CD4-positive, alpha-beta T cell (primary cell): ENCODE measurements at places on chromosomes 16 and 17.

GRCh38 chr17:47286198-47286914 lies 32.7 kb downstream of the ITGB3 start:
- no peaks in the 10 kb centered on the region for H3K27me3 ChIP-seq
- DNase-seq: no peak
- H3K27ac ChIP-seq: no peak overlapping the region
- H3K4me1 ChIP-seq: no peaks in the 10 kb centered on the region
- no peak overlapping the region for H3K4me3 ChIP-seq

DNA sequence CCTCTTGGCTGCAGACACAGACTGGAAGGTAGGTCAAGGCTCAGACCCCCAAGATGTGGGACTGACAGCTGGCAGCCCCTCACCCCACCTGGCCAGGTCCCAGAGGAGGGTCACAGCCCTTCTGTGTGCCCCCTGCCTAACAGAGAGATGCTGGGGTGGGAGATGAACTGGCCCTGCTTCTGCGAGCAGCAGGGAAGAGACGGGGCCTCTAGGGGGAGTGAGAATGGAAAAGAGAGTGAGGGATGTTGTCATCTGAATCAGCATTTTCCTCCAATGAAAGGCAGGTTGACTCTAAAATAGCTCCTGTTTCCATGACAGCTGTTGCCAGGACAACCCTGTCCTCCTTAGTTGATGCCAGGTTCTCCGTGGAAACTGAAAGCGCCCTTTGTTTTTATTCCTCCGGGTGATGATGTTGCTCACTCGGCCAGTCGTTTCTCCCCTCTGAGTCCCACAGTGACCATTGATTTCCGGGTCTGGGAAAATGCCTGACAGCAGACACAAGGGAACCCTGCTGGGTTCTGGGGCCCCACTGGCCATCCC lies 4.9 kb upstream of the NDRG4 start:
- H3K4me1 ChIP-seq: peaks cover 10% of the 10 kb centered on the region
- peak; percentile 77 for DNase-seq
- no peaks in the 10 kb centered on the region for H3K27me3 ChIP-seq
- no peak overlapping the region for H3K4me3 ChIP-seq
- no peak overlapping the region for H3K27ac ChIP-seq
- H3K36me3 ChIP-seq: no peaks in the 10 kb centered on the region

- H3K27me3 ChIP-seq: no peaks in the 10 kb centered on the region
- no peaks in the 10 kb centered on the region for H3K4me1 ChIP-seq
- no peak overlapping the region for H3K27ac ChIP-seq
- H3K36me3 ChIP-seq: no peaks in the 10 kb centered on the region
Measured at GRCh38 chr17:43351691-43352090, 47.1 kb upstream of the ARL4D start.

DNA sequence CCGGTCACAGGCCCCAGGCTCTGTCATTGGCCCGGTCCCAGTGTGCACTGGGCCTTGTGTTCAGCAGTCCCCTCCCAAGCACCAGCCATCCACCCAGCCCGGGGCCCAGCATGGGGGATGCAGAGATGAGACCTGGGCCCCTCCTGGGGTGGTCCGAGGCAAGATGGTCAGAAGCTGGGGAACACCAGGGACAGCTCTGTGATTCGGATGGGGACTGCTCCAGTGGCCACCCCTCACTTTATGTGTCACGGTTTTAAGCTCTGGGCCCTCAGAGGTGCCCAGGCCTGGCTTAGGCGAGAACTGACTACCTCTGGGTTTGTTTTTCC lies 92.0 kb upstream of the PLCG2 start:
- H3K36me3 ChIP-seq: peaks cover 13% of the 10 kb centered on the region
- H3K4me3 ChIP-seq: no peak overlapping the region
- no peak for DNase-seq
- H3K4me1 ChIP-seq: peaks cover 14% of the 10 kb centered on the region
- H3K27me3 ChIP-seq: no peaks in the 10 kb centered on the region

DNA sequence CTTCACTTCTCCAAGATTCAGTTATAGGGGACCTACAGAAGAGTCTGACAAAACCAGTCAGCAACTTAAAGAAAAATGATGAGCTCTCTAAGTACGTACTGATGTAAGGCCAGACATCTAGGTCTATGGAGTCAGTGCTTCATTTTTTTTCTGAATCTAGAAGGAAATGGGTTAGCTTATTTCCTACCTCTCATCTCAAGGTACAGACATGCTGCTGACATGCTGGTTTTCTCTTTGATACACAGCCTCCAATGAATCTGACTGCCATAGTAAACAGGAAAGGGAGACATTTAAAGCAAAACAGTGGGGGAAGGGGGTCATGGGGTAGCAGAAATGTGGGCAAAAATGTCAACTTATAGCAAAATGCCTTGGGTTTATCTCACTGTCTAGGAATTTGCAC lies 16.4 kb downstream of the CDR2 start:
- no peaks in the 10 kb centered on the region for H3K27me3 ChIP-seq
- DNase-seq: peak; percentile 22
- H3K4me1 ChIP-seq: peaks cover 57% of the 10 kb centered on the region
- H3K36me3 ChIP-seq: peaks cover 15% of the 10 kb centered on the region
- peak overlapping the region; percentile 82 for H3K27ac ChIP-seq
- H3K4me3 ChIP-seq: peak overlapping the region; percentile 2

- H3K27me3 ChIP-seq: peaks cover 98% of the 10 kb centered on the region
- DNase-seq: no peak
- peaks cover 57% of the 10 kb centered on the region for H3K4me1 ChIP-seq
- no peaks in the 10 kb centered on the region for H3K36me3 ChIP-seq
Measured at GRCh38 chr17:48727415-48728175, 955 bp downstream of the HOXB13 start.

DNA sequence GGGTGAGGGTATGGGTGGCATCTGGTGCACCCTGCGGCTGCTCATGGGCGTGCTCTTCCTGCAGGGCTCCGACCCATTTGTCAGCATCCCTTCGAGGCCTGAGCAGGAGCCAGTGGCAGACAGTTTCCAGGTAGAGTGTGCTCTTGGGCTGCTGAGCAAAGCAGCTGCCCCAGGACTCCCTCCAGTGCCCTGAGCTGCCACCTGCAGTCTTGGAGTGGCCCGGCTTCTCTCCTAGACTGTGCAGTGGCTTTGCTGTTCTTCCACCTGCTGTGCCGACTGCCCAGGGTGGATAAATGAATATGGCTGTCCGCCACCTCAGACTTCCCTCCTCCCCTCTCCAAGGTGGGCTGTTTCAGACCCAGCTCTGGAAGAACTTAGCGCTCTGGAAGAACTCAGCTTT lies 10.8 kb upstream of the JPT2 start:
- no peaks in the 10 kb centered on the region for H3K27me3 ChIP-seq
- peaks cover 91% of the 10 kb centered on the region for H3K36me3 ChIP-seq
- no peaks in the 10 kb centered on the region for H3K4me1 ChIP-seq
- H3K27ac ChIP-seq: no peak overlapping the region

- H3K27me3 ChIP-seq: no peaks in the 10 kb centered on the region
- H3K36me3 ChIP-seq: peaks cover 59% of the 10 kb centered on the region
- H3K4me3 ChIP-seq: no peak overlapping the region
- no peak for DNase-seq
- H3K27ac ChIP-seq: no peak overlapping the region
Measured at GRCh38 chr16:23469814-23470213, 16.8 kb upstream of the COG7 start.

GRCh38 chr16:80691111-80691741 lies 113.2 kb downstream of the CDYL2 start:
- H3K4me3 ChIP-seq: no peak overlapping the region
- H3K27ac ChIP-seq: no peak overlapping the region
- H3K27me3 ChIP-seq: no peaks in the 10 kb centered on the region
- H3K4me1 ChIP-seq: no peaks in the 10 kb centered on the region

DNA sequence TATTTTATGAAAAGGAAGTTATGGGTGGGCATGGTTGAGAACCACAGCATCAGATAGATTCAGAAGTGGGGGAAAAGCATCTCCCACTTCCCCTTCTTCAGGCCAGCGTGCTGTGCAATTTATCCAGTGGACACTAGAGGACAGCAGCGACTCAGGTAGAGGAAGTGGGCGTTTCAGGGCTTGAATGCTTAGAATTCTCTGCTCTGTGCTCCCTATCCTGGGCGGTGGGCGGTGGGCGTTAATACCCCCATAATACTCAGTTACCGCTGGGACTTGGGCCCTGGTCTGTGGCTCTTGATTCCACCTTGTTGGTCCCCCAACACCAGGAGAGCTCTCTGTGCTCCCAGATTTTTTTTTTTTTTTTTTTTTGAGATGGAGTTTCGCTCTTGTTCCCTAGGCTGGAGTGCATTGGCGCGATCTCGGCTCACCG lies 3.7 kb upstream of the LYZL6 start:
- peaks cover 6% of the 10 kb centered on the region for H3K4me1 ChIP-seq
- no peaks in the 10 kb centered on the region for H3K36me3 ChIP-seq
- no peaks in the 10 kb centered on the region for H3K27me3 ChIP-seq

DNA sequence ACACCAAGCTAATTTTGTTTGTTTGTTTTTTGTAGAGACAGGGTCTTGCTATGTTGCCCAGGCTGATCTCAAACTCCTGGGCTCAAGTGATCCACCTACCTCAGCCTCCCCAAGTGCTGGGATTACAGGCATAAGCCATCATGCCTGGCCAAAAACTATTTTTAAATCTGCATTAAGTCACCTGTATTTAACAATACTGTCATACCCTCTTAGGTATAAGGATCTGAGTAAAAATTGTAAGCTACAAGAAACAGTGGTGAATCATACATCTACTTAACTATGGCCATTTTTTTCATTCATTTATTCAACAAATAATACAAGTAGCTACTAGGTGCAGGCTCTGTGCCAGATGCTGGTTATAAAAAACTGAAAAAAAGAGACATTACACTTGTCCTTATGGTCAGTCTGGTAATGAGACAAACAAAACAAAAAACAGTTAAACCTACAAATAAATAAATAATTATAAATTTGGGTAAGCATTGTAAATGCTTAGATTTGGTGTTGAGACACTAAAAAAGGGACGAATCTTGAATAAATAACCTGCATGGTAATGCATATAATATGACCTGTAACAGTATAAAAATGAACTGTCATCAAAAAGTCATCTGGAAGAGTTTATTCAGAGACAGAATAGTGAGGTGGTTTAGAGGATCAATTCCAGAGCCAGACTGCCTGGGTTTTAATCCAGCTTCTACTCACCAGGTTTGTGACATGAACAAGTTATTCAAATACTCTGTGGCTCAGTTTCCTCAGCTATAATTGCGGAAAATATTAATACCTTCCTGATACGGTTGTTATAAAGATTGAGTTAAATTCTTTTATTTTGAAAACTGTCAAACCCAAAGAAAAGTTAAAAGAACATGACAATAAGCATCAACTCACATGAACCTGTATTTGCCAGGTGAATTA lies 26.8 kb downstream of the BRIP1 start:
- no peak for DNase-seq
- H3K36me3 ChIP-seq: no peaks in the 10 kb centered on the region
- H3K4me3 ChIP-seq: no peak overlapping the region
- no peaks in the 10 kb centered on the region for H3K27me3 ChIP-seq

GRCh38 chr17:35867574-35867973 lies 1.1 kb downstream of the HEATR9 start:
- peaks cover 21% of the 10 kb centered on the region for H3K4me1 ChIP-seq
- no peak overlapping the region for H3K27ac ChIP-seq
- no peaks in the 10 kb centered on the region for H3K36me3 ChIP-seq
- no peaks in the 10 kb centered on the region for H3K27me3 ChIP-seq
- H3K4me3 ChIP-seq: no peak overlapping the region

DNA sequence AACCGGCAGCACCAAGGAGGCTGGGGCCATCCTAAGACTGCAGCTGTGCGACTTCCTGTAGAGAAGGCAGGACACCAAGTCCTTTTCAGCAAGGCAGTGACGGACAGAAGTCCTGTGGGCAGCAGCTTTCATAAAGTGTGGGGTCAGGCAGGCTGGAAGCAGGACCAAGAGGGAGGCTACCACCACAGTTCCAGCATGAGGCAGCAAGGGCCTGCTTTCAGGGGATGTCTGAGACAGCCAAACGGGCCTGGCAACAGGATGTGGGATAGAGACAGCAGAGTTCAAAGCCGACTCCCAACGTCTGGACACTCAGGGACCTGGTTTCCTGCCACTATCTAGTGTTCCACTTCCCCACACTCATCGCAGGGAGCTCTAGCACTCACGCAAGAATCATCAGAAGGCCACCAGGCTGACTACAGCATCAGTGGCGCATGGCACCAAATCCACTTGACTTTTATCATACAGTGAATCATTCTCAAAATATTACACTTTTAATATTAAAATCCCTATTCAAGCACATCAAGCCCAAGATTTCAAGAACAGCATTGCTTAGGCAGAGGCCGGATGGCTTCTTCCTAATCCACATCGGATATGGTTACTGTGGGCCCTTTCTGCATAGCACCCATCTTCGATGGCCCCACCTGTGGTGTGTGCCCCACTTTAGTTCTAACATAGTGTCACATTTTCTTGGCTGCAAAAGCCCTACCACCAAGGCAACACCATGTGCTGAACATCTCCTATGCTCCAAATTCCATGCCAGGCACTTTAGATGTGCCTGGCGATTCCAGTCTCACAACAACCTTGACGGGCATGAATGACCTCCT lies 5.2 kb downstream of the USP7 start:
- H3K4me3 ChIP-seq: peak overlapping the region; percentile 30
- peaks cover 3% of the 10 kb centered on the region for H3K36me3 ChIP-seq
- DNase-seq: no peak

GRCh38 chr17:50276588-50277356 lies 2.5 kb downstream of the TMEM92 start:
- H3K36me3 ChIP-seq: no peaks in the 10 kb centered on the region
- peaks cover 13% of the 10 kb centered on the region for H3K4me1 ChIP-seq
- H3K27me3 ChIP-seq: peaks cover 35% of the 10 kb centered on the region
- DNase-seq: no peak
- H3K4me3 ChIP-seq: no peak overlapping the region
- no peak overlapping the region for H3K27ac ChIP-seq

- no peaks in the 10 kb centered on the region for H3K27me3 ChIP-seq
- H3K4me1 ChIP-seq: peaks cover 18% of the 10 kb centered on the region
- peak; percentile 39 for DNase-seq
- H3K36me3 ChIP-seq: peaks cover 82% of the 10 kb centered on the region
Measured at GRCh38 chr17:47663912-47664623, 14.3 kb downstream of the KPNB1 start.

- peaks cover 27% of the 10 kb centered on the region for H3K36me3 ChIP-seq
- no peak overlapping the region for H3K4me3 ChIP-seq
- H3K4me1 ChIP-seq: peaks cover 27% of the 10 kb centered on the region
- DNase-seq: no peak
- H3K27me3 ChIP-seq: no peaks in the 10 kb centered on the region
Measured at GRCh38 chr17:57352665-57353175, 96.4 kb downstream of the MSI2 start.

- H3K4me3 ChIP-seq: no peak overlapping the region
- no peak for DNase-seq
- H3K36me3 ChIP-seq: peaks cover 89% of the 10 kb centered on the region
- no peaks in the 10 kb centered on the region for H3K27me3 ChIP-seq
Measured at GRCh38 chr17:49723423-49723822, 15.7 kb upstream of the SLC35B1 start.

GRCh38 chr17:17837966-17838962 lies 1.5 kb upstream of the SREBF1 start:
- peaks cover 73% of the 10 kb centered on the region for H3K4me1 ChIP-seq
- peaks cover 3% of the 10 kb centered on the region for H3K36me3 ChIP-seq
- no peak for DNase-seq
- H3K4me3 ChIP-seq: no peak overlapping the region
- no peak overlapping the region for H3K27ac ChIP-seq
